Lung (tissue), 17 donors: ENCODE measurements at places on chromosomes 4 and X. TPM values are rescaled to one million over a fixed set of nuclear protein-coding genes. Genes with fewer than 3 reads are reported as not detected.

DNA sequence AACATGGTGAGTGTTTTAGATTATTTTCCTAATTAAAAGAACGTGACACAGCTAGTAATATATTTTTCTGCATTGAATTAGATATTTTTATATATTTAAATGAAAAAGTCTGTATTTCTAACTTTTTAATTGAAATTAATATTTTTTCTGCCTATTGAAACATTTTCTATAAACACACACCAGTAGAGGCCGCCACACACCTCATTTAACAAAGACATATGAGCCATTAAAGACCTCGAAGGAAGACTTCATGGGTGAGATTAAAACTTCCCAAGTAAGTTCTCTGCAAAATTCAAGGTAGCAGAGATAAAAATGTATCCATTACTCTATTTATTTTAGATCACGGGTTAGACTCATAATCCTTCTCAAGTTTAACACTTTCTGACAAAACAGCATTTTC is 8.3 kb downstream of the SLITRK2 start:
- peak; percentile 72 for DNase-seq

GRCh38 chrX:101163166-101163565 is 56.4 kb upstream of the DRP2 start:
- DNase-seq: peak; percentile 7

- DNase-seq: no peak
Measured at GRCh38 chrX:79630033-79631009, 263.2 kb upstream of the ITM2A start.

- no peak for DNase-seq
Measured at GRCh38 chr4:36088542-36088941, 155.8 kb downstream of the ARAP2 start.

GRCh38 chr4:86264241-86264640 is 95.6 kb downstream of the MAPK10 start:
- DNase-seq: no peak

DNA sequence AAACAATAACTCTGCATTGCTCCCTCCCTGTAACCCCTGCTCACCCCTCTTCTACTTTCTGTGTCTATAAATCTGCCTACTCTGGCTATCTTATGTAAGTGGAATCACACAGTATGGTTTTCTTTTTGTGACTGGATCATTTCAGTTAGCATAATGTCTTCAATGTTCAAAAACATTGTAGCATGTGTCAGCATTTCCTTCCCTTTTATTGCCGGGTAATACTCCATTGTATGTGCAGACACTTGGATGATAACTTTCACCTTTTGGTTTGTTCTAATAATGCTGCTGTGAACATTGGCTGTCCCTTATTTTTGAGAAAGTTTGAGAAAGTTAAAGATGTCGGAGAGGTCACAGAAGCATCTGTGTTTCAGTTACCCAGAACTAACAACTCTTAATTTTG is 60.6 kb upstream of the TLR2 start:
- no peak for DNase-seq

DNA sequence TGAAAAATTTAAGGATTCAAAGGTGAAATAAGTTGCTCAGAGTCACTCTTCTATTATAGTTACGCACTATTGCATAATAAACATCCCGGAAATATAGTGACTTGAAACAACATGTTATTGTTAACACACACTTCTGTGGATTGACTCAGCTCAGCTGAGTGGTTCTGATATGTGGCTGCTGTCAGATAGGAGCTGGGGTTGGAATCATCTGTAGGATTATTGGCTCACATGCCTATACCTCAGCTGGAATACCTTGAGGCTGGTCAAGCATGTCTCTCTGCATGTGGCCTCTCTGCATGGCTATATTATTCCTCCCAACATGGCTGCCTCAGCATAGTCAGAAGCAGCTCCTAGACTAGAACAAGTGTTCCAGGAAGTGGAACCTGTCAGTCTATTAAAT is 486.7 kb upstream of the MAGEB2 start:
- peak; percentile 69 for DNase-seq

GRCh38 chrX:111585337-111585736 is 73.9 kb downstream of the SERTM2 start:
- DNase-seq: no peak

DNA sequence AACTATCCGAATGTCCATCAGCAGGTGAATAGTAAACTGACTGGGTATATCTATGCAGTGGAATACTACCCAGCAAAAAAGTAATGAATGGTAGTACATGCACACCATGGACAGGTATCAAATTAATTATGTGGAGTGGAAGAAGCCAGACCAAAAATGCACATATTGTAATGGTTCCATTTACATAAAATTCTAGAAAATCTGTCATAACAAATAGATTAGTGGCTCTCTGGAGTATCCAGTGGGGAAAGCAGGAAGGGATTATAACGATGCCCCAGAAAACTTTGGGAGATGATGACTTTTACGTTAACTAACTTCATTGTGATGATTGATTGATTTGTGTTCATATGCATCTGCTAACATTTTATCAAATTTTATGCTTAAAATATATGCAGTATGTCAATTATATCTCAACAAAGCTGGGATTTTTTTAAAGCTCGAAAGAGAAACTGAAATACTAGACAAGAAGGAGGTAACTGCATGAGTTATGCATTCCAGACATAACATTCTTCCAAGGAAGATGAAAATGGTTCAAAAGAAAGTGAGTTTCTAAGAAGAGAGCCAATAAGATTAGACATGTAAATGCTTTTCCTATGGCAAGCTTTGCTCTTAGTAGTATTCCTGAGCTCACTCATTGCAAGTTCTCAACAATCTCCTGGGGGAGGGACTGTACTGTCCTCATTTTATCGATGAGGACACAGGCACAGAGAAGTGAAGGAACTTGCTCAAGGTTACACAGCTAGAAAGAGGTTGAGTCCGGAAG is 58.6 kb upstream of the MSX1 start:
- DNase-seq: no peak

DNA sequence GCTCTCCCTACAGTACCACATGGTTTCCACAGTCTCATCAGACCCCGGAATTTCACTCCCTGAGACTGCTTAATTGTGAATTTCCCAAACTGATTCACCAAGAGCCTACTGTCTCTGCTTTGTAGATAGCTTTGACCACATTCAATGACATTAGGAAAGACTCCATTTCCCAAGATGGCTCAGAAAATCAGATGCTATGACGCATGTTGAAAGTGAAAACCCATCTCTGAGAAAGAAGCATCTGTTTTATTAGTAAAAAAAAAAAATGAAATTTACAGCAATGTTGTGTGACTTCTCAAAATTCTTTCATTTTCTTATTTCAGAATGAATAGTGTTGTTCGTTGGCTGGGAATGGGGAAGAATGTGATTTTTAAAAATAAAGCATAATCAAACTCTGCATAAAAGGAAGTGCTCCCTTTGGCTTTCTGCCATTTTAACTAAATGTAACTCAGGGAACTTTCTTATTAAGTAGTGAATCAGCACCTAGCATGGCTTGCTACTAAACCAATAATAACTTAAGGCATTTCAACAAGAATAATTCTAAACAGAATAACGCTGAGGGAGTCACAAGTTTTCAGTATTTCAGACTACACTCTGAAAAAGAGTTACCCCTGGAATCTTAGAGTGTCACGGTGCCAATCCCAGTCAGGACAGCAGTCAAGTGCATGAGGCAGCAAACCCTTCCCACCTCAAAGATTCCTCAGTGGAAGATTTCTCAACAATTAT is 97.4 kb upstream of the MYOZ2 start:
- DNase-seq: no peak

DNA sequence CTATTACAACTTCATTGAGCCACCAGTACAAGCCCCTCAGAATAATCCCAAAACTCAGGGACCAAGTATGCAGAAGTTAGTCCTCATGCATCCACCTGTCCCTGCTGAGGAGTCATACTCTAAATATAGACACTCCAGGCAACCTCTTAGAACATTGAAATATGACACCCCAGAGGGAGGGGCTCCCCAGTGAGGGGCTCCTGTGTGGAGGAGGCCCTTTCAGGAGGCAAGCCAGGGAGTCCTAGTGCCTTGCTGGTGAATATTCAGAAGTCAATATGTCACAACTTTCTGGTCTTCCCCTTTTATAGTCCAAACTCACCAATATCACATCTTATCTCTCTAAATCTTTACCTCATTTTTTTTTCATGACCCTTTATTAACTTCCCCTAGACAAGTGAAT is 1.6 kb upstream of the ARMCX6 start:
- DNase-seq: peak; percentile 52

GRCh38 chr4:38539501-38539900 is 124.5 kb upstream of the KLF3 start:
- no peak for DNase-seq

DNA sequence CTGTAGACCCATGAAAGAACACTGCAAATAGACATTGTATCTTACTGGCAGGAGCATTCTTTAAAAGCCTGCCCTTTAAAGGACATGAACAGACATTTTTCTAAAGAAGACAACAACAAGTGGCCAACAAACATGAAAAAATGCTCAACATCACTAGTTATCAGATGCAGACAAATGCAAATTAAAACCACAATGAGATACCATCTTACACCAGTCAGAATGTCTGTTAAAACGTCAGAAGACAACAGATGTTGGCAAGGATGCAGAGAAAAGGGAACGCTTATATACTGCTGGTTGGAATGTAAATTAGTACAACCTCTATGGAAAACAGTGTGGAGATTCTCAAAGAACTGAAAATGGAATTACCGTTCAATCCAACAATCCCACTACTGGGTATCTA is 77.2 kb downstream of the ATP10D start:
- DNase-seq: no peak

- no peak for DNase-seq
Measured at GRCh38 chr4:166680796-166681195, 553.5 kb downstream of the SPOCK3 start.

GRCh38 chrX:54794028-54794427 is 4.0 kb downstream of the ITIH6 start:
- peak; percentile 60 for DNase-seq

DNA sequence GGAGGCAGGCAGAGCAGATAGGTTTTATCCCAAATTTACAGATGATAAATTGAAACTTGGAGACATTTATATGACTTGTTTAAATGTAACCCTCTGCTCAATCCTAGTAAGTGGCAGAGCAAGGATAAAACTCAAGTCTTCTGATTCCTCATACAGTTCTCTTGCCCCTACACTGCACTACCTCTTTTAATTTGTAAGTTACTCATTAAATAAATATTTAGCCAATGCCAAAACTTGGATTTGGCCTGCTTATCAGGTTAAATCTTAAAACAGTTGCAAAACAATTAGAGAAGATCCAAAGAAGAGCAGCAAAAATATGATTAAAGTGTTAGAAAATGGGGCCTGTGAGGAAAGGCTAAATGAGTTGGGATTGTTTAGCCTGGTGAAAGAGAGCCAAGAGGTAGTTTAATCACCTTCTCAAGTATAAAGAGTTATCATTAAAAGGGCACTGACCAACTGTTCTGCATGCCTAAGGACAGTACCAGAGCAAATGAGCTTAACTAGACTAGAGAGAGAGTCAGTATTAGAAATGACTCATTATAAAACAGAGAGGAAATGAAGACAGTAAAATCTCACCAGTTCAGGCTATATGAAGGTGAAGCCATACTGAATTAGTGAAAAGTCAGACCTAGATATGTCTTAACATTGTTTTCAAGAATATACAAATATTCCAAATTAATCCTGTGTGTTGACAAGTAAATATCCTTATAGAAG is 146.3 kb downstream of the GRIA3 start:
- no peak for DNase-seq

DNA sequence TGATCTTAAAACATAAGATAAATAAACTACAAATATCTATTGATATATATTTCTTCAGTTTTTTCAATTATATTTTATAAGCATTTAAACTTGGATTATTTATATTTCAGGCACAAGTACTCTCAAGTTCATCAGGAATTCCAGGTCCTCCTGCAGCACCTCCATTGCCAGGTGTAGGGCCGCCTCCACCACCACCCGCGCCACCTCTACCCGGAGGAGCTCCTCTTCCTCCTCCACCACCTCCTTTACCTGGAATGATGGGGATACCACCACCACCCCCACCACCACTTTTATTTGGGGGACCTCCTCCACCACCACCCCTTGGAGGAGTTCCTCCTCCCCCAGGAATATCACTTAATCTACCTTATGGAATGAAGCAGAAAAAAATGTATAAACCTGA is 74.0 kb downstream of the RPA4 start:
- DNase-seq: no peak

DNA sequence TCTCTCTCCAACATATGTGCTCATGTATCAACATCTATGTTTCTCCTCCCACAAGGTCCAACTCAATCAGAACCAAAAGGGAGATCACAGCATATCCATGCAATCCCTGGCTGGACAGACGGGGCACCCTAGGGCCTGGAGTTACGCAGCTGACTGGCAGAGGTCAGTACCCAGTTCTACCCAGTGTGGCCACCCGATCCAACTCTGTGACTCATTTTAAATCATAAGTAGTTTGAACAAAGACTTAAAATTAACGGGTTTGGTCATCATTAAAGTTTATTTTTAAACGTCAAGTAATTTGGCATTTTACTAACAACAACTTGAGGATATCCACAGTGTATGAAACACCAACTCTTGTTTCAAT is 59.5 kb downstream of the APBB2 start:
- no peak for DNase-seq

DNA sequence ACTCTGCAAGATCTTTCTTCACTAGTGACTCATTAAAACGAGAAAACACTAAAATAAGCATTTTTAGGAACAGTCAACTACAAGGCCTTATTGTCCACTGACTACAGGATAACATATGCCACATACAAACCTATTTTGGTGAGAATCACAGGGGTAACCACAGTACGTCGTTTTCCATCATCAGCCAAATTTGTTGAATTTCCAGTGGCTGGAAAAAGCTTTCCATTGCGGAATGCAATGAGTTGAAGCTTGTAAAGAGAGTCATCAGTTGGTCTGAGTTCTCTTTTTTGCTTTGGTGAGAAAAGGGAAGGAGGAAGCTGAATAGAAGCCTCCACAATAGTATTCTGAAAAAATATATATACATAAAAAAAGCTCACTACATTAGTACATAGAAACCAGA is 102.4 kb downstream of the ADGRA3 start:
- no peak for DNase-seq

DNA sequence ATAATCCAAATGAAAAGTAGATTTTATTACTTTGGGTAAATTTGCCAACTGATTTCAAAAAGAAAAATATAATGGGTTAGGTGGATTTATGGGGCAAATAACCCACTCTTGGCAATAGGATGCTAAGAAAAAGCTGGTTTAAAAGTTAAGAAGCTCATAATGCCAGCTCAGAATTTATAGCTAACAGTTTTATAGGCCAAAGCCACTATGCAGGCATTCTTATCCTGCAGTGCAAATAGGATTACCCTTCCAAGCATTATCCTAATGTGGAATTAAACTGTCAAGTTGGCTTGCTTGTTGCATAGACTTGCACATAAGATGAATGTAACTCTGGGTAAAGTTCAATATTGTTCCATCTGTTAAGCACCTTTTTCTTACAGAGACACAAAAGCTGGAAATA is 703.0 kb downstream of the PCDH18 start:
- DNase-seq: no peak

- peak; percentile 62 for DNase-seq
Measured at GRCh38 chrX:133250184-133251100, 32.3 kb upstream of the TFDP3 start.

GRCh38 chr4:186644311-186644638 is 79.4 kb downstream of the FAT1 start:
- DNase-seq: no peak

GRCh38 chr4:66964467-66964866 is 580.8 kb downstream of the CENPC start:
- no peak for DNase-seq

The TLL1 gene
- total RNA-seq: 5.7 TPM

The TAF7L gene
- 0.20 TPM for total RNA-seq

The JCHAIN gene
- 276 TPM for total RNA-seq

The TRIM60 gene
- not detected for total RNA-seq

The RIPPLY1 gene
- total RNA-seq: not detected

The CDX4 gene
- total RNA-seq: not detected

The PAGE4 gene
- not detected for total RNA-seq

The MAPK10 gene
- 109 TPM for total RNA-seq

The RIBC1 gene
- 12.7 TPM for total RNA-seq

The STATH gene
- not detected for total RNA-seq

The NUDT9 gene
- total RNA-seq: 27.4 TPM
